Stimulated activated CD8-positive, alpha-beta memory T cell treated with anti-CD3 and anti-CD28 coated beads, Interleukin-4, amount 100 ng/mL, for 24 hours (primary cell): ENCODE measurements at places on chromosomes 2 and 18.
A peak's percentile ranks its signal among the peaks of the same experiment; 100 is the strongest.

- DNase-seq = no peak
Measured at GRCh38 chr2:202780514-202781021, 91.0 kb downstream of the ICA1L start.

DNA sequence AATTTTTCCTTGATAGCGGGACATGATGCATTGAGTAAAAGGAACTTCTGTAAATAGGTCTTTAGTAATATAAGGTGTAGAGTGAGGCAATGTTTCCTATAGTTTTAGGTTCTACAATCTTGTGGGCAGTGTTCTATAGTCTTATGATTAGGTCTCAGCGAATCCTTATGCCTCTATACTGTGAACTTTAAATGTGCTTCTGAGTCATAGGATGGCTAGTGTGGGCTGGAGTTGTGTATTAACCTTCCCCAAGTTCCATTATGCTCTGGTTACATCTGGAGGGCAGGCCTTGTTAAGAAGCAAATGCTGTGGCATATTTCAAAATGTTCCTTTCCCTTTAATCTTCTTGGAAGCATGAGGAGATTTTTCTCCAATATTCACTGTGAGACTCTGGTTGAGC is 73.5 kb downstream of the ROCK2 start:
- no peak for DNase-seq

GRCh38 chr18:9731380-9731779 is 23.3 kb downstream of the RAB31 start:
- DNase-seq = no peak

DNA sequence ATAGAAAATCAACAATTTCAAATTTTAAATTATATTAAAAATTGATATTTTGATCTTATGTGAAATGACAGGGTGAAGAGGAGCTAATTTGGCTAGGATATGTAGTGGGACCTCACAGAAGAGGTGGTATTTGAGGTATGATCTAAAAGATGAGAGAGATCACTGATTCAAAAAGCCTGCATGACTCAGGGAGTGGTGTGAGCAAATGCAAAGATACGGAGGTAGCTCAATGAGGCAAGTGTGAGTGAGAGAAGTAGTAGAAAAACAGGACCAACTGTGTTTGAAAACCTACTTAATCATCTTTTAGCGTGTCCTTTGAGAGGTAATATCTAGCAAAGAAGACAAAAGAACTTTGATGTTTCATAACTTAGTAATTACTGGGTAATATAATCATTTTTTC is 557.5 kb downstream of the DSC3 start:
- DNase-seq = no peak

DNA sequence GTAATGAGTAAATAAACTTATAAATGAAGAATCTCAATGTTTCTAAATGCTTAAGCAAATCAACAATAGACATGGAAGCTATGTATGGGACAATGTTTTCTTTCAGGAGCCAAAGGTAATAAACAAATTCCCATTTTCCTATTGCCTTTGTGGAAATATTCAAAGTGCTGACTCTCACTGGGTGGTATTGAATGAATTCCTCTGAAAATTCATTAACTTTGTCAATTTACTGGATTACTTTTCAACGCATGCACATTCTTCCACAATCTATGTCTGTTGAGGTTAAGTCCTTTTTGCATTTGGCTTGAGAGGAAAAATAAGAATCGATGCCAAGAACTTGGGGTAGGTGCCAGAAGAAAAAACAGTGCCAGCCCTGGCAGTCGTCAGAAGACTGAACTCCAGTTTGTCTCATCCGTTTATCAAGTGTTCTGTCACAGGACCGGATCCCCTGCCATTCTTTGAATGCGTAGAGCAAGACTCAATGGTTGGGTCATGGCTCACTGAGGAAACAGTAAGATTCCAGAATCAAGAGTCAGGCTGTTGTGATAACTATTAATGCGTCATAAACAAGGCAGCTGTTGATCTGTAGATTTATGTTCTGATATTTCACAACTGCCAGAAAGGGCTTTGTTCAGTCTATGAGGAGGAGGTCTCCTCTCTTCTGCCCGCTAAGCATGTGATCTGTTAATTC is 133.3 kb downstream of the GFPT1 start:
- no peak for DNase-seq

- DNase-seq = no peak
Measured at GRCh38 chr2:239194731-239195317, 206.0 kb downstream of the HDAC4 start.

GRCh38 chr2:128628206-128628605 is 309.5 kb upstream of the HS6ST1 start:
- DNase-seq = no peak

DNA sequence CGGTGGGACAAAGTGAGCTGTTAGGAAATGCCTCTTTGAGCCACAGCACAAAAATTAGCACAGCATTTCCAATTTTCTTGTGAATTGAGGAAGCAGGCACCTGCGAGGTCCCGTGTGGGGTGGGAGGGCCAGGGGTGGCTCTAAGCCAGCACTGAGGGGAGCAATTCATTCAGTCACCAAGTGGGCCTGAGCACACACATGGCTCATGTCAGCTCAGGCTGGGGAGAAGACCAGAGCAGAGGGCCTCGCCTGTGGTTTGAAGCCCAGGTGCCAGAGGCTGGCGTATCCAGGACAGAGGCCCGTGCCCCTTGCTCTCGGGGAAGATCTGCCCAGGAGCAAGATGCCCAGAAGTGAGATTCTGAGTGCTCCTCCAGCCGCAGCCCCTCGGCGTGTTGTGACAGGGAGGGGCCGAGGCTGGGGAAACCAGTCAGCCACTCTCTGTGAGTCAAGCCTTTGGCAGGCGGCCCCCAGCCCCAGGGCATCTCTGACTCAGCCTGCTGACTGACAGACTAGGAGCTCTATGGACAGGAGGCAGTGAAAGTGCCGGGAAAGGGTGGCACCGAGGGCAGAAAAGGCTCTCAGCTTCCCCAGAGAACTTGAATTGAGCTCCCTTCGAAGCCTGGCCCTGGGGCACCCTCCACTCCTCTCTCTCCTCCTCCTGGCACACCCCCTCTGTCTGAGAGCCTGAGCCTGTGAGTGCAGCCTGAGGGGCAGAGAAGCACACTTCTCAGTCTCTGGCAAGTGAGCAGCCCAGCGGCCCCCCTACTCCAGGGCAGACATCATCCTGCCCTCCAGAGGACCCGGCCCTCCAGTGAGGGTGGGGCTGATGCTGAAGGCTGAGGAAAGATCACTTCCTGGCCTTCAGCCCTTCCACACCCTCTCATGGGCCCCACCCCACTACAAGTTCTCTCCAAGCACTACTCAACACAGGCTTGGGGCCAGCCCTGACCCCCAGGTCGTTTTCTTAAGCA is 32.3 kb downstream of the CYP26B1 start:
- no peak for DNase-seq

- no peak for DNase-seq
Measured at GRCh38 chr2:238645095-238645494, 202.8 kb upstream of the TWIST2 start.

DNA sequence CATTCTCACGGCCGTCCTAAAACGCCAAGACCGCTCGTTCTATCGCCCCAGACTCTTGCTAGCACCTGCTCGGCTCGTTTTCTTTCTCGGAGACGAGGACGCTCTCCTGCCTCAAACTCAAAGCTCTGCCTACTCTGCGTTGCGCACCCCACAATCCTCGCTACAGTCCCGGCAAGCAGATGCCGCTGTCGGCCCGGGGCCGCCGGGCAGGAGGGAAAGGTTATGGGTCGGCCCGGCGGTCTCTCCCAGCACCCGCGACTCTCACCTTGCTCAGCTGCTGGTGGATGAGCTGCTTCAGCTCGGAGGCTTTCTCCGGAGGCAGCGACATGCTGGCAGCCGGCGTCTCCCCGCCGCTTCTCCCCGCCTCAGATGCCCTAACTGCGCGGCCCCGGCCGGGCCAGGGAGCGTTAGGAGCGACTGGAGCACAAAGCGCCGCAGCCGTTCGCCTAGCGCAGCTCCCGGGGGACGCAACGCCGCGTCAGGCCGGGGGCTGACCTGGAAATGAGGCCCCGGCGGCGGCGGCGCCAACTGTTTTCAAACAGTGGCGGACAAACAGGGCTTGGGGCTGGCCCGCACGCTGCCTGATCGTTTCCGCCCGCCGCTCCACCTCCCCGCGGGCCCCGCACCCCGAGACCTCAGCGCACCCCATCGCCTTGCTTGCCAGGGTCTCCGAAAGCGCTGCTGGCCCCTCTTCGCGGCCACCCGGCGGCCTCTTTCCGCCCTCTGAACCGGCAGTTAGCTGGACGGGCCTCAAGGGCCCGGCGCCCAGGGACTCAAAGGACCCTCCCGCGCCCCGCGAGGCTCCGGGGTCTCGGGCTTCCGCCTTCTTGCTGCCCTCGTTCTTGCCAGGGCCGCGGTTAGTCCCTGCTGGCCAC is at the start of the genes CEP76 and PSMG2:
Gene CEP76, minus strand, starts transcription at position 503 of the 875 bp plus-strand sequence. Its CDS starts 175 bp downstream, at position 328.
Gene PSMG2, plus strand, starts transcription at position 822 of the 875 bp plus-strand sequence. CDS start 66 bp downstream, outside the sequence.
- DNase-seq = peak; percentile 77

DNA sequence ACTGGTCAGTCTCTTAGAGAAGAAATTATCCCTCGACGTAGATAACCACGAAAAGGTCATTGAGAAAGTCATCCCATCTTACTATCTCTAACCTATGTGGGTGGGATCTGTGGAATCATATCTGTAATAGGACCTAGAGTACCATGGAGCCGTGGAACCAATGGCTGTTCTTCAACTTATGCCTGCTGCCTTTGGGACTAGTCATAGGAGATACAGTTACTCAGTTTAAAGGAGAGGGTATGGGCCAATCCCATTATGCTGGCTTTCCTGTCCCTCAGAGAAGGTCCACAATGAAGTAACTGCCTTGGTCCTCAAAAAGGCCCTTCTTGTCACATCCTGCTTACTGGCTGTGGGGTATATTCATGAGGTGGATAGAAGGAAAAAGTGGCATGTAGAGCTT is 77.5 kb downstream of the FEZ2 start:
- no peak for DNase-seq

GRCh38 chr2:23397478-23397877 is 12.5 kb downstream of the KLHL29 start:
- DNase-seq = no peak

DNA sequence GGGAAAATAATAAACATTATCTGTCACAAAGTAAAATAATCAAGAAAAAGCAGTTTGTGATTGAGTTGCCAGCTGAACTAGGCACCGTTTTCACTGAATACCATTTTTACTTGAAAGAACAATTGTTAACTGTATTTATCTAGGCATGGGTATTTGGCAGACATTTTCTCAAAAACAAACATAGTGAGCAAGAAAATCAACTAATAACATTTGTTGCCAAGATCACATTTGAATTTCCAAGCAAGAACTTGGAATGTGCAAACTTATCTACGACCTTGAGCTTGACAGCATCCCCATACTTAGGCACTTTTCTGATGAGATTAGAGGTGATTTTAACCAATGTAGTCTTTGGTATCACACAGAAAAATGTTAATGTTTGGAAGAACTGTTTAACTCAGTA is 16.7 kb downstream of the SS18 start:
- DNase-seq = no peak

- no peak for DNase-seq
Measured at GRCh38 chr18:54239601-54240000, 15.1 kb upstream of the MBD2 start.

DNA sequence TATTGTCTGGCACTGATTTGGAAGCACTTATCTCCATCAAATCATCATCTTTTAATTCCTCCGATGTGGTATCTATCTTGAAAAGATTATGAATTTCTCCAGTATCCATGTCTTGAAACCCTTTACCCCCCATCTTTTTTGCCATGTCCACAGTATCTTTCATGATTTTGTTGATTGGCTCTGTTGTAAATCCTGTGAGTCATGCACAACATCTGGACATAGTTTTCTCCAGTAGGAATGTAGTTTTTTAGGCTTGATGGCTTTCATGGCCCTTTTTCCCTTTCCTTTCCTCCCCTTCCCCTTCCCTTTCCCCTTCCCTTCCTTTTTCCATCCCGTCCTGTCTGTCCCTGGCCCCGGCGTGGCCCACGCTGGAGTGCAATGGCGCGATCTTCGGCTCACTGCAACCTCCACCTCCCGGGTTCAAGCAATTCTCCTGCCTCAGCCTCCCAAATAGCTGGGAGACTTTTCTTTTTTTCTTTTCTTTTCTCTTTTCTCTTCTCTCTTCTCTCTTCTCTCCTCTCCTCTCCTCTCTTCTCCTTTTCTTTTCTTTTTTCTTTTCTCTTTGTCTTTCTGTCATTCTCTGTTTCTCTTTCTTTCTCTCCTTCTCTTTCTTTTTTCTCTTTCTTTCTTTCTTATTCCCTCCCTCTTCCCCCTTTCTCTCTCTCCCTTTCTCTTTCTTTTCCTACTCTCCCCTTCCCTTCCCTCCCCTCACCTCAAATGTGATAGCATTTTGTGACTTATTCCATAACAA is 18.4 kb upstream of the ZNF638 start:
- DNase-seq = no peak

DNA sequence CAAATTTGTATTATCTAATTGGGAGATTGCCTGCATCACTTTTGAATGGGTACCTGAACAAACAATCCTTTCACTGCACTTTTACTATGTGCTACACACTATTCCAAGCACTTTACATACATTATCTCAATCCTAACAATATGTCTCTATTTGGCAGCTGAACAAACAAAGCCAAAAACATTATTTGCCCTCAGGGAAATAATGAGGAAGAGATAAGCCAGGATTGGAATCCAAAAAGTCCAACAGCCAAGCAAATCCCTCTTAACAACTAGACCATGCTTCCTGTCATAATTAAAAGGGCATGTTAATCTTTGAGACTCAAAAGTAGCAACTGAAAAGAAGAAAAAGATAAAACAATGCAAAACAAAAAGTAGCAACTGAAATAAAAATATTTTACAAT is 32.1 kb downstream of the RPRD1A start:
- DNase-seq = no peak

DNA sequence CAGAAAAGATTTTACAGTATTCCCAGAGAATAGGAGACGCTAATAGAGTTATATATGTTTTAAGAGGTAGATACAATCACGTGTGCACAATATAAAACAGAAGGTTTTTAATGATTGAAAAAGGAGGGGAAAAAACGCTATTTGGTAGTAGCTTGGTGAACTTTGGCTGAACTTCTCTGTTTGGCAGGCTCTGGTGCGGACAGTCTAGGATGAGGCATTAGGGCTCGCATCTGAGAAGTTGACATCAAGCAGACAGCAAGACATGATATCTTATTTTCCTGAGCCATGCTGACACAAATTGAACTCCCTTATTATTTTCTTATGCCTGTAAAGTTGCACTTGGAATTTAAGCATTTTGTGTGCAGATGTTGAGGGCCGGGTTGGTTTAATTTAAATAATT is 176.6 kb downstream of the EN1 start:
- DNase-seq = no peak

DNA sequence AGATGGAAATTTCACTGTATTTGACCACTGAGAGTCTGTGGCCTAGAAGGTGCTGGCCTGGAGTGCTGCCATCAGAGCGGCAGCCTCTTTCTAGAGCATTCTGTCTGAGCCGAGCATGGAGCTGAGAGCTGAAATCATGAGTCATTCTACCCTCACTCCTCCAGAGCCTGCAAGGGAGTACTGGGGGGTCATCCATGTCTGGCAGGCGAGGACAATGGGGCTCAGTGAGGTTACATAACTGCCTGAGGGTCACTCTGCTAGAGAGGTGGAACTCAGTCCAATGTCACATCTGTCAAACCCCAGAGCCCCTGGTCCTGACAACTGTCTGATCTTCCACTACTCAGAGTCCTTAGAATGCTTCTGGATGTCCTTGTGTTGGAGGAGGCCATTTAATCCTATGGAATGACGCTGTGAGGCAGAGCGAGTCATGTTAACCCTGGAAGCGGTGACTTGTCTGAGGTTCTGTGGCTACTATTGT is 65.3 kb downstream of the HAUS1 start:
- no peak for DNase-seq
